Foreskin melanocyte (primary cell): ENCODE measurements at places on chromosomes 2 and 18.

- DNase-seq: no peak
These were observed 21.4 kb downstream of the CHMP1B start for GRCh38 chr18:11872479-11873136.

DNA sequence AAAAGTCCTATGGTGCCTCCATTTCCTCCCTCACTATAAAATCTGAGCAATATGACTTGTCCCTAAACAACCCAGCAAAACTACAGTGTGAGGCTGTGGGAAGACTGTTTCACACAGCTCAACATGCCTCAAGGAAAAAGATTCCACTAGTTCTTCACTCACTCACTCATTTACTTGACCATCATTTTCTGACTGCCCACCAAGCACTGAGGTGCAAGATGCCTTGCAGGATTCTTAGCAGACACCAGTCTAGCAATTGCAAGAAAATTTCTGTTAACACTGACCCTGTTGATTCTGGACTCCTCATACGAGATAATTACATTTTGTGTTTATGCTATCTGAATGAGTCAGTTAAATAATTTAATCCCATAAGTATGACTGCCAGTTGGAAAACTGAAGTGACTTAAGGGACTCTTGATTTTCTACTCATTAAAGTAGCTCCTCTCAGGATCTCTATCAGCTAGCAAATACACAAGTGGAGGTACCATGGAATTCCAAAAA is 51.9 kb upstream of the PCBP1 start:
- no peak for DNase-seq

DNA sequence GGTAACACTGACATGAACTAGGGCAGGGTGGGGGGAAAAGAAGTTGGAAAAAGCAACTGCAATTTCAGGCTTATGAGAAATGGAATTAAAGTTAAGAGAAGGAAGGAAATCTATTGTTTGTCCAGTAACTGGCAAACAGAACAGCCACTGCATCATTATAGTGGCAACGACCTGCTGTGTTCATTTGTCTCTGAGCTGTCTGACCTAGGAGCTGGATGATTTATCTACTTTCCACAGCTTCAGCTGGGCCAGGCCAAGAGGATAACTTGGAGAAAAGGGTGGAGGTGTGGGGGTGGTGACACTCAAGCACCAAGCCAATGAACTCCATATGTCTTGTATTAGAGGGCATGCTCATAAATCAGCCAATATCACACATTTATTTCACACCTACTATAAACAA is 291.5 kb upstream of the KLHL29 start:
- no peak for DNase-seq

DNA sequence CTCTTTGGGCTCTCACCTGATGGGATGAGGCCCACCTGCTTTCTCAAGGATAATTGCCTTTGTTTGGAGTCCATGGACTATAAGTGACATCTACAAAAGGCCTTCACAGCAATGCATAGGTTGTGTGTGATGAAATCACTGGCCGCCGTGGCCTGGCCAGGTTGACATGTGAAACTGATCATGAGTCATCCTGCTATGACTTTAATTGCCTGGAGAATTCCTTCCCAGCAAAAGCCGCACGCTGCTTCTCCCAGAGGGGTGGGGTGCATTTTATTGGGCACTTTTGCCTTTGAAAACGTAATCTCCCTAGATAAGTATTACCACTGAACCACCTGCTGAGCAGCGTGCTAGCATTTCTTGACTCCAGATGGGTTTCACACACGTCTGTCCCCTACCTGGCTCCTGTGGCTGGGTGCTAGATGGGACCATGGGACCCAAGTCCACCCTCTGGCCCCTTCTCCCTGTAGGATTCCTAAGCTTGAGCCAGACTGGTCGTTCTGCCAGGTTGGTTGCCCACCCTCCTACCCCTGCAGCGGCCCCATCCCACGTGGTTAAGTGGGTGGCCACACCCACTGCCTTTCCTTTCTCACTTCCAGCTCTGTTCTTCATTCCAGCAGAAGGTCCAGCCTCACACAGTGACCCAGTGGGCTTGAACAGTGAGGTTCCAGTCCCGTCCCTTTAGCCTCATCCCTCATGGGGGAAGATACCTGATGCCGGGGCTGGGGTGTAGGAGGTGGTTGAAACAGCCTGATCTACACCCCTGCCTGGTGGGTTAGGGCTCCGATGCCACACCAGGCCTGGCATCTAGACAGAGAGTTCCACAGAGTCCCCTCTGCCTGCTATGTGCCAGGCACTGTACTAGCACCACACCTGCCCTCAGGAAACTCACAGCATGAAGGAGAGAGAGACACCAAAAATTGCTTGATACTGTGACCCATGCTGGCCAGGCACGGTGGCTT is 89.6 kb downstream of the GBX2 start:
- no peak for DNase-seq

DNA sequence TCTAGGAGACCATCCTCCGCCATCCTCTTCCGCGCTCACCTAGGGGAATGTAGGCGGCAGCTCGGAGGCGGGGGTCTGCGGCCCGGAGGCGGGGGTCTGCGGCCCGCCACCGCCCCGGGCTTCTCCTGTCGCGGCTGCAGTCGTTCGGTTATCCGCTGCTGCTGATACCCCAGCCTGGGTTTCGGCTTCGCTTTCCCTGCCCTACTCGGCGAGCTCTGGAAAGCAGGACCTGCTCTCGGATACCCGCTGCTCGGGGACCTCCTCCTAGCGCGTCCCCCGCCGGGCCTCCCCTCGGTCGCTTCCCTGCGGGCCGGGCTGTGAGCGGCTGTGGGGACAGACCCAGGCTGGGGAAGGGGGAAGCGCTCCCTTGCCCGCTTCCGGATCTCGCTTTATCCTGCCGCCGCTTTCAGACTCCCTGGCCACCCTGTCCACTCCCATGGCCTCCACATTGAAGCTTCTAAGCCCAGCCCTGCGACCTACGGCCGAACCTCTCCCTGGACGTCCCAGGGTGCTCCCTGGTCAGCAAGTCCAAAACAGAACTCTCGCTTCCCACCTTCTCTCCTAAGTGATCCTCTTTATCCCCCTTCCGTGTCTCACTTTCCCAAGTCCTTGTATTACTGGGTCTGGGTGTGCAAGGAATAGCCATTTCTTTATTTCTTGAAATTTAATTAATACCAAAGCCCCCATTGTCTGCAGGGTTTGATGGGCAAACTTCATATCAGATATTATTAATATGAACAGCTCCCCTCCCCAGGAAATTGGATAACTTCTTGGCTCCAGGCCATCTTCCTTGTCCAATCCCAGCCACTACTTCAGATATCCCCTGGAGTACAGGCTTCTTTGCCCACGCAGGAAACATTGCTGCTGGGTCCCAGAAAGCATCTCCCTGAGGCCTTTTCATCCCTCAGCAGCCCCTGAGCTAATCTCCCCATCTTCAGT is 769 bp downstream of the FKBP1B start:
- no peak for DNase-seq

DNA sequence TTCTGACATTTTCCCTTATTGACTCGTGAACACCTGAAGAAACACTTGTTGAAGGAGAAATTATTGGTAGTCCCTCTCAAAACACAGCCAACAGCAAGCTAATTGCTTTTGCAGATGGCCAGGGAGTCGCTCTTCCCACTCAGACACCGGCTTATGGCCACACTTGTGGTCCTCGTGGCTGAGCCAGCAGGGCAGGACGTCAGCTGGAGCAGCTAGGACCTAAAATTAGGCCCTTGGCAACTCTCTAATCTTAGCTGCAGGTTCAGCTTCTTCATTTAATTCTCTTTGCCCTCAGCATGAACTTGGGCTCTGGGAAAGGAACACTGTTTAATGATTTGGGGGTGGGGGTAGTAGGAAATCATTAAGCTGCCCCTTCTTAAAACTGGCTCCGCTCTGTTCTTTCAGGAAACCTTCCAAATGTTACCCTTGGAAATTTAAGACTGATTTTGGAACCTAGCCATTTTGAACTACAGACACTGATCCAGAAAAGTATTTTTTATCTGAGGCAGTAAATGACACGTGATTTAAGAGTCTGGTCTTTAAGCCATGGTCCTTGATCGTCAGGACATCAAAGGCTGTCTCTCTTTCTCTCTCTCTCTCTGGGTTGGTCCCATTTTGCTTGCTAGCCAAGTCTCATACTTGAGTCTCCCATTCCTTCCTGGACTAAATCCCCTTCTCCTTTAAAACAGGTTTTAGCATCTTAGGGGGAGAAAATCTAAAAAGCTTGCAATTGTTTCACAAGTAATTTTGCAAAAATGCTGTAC is 77.5 kb downstream of the CDK15 start:
- no peak for DNase-seq

DNA sequence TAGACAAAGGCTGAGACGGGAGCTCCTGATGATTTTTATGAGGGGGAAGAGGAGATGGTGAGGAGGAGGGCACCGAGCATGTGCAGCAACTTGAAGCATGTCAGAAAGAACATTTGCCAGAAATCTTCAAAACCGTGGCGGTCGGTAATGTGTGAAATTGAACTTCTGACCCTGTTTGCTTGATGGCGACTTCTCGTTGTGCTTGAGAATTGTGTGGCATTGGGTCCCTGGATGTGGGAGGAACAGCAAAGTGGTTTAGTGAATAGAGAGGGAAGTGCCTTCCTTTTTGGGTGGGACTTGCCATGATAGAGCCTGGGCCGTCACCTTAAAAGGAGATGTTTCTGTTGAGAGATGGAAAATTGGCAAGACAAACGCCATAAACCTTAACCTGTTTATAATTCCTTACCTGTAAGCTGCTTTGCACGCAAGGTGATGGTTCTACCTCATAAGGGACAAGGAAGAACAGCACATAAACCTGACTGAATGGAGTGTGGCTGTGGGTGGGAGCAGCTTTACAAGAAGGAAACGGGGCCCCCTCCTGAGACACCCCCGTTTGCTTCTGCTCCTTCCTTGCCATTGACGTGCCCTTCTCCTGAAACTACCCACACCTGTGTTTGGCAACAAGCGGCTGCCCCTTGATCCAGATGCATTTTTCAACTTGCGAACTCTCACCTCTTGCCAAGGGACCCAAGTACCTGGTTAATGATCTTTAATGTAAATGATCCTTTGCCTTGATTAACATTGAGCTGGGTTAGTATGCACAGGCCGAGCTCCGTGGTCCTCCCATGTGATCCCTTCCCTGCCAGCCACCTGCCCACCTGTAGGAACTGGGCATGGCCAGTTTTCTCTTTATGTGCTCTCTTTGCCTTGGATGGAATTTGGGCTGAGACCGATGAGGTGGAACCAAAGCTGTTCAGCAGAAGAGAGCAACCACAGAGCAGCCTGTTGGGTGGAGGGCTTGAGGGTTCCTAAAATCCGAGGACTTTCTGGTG is 153.2 kb downstream of the NEDD4L start:
- DNase-seq: no peak

GRCh38 chr2:192390401-192390800 is 195.7 kb upstream of the TMEFF2 start:
- no peak for DNase-seq

- no peak for DNase-seq
These were observed 143.9 kb downstream of the CYP26B1 start for GRCh38 chr2:72003796-72004195.

DNA sequence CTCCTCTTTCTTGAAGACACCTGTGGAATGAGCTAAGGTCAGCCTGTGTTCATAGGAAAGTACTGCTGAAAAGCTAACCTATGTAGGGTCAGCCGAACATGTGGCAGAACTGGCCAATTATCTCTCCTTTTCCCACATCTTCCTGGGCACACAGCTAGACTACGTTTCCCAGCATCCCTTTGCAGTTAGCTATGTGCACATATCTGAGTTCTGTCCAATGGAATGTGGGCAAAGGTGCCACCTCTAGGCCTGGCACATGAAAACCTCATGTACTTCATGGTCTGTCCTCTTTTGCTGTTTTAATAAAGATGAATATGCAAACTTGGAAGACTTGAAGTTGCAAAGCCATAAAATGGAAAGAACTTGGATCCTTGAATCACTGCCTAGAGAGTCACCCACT is 352.6 kb downstream of the TNS1 start:
- DNase-seq: no peak

- no peak for DNase-seq
These were observed 46.3 kb downstream of the ADCYAP1 start for GRCh38 chr18:950882-951495.

GRCh38 chr2:231627384-231628120 is 34.9 kb downstream of the TEX44 start:
- DNase-seq: no peak

DNA sequence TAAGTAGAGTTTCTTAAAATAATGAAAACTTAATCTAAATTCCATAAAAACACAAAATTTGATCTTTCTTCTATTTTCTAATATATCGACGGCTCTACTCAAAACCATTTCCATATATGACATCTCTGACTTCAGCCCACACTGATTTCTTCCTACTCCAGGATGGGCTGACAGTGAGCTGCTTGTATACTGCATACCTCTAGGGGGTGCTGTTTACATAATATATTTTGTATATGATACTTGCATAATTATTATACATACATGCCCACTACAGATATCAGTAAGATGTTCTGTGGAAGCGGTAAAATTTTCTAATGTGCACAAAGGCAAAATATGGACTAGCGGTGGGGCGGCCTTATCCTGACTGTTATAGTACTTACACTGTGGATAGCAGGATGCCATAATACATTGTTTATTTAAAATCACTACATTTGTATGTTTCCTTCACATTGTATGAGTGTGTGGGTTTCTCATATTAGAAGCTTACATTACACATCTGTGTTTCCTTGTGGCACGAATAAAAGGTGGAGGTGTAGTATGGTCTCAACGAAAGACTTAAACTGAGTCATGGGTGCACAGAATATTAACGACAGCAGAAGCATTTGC is 66.1 kb upstream of the NXPH2 start:
- DNase-seq: peak; percentile 12

DNA sequence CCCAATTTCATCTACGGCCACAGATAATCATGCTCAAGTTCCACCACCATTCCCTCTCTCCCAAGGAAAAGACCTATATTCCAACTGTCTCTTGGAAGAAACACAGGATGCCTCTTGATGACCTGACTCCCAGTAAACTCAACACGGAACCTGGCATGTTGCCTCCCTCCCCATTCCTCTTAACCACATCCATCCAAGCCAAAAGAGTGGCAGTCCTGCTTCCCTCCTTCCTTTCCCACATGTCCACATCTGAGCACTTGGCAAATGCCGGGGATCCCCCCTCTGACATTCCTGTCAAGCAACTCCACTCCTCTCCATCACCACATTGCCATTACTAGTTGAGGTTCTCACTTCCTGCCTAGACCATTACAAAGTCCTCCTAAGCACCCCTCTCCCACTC is 49.4 kb downstream of the PID1 start:
- no peak for DNase-seq

- no peak for DNase-seq
These were observed 457.9 kb downstream of the RIT2 start for GRCh38 chr18:42657551-42657950.

DNA sequence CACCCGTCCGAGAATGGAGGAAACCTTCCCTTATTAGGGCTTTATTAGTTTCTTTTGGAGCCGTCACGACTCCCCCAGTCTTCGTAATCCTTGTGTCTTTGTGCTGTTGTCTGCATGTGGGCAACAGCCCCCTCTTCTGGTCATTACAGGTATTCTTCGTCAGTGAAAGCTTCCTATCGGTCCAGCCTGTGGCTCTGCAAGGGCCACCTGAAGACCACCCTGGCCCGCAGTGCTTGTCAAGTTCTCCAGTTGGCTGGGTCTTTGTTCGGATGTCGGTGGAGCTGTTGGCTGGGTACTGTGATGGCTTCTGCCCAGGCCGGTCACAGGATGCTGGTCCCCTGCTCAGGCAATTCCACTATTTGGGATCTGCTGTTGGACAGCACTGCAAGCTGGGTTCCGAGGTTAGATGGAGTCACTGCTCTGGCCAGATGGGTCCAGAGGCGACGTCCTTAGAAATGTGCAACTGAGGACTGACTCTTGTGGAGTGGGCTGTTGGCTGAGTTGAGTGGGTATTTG is 19.2 kb downstream of the E2F6 start:
- DNase-seq: peak; percentile 52

- no peak for DNase-seq
These were observed 152.2 kb upstream of the SP5 start for GRCh38 chr2:170562928-170563327.

- DNase-seq: no peak
These were observed 228.2 kb downstream of the DOK6 start for GRCh38 chr18:69628774-69629359.
